ENCODE measurements at places on chromosomes 13 and 19.
A peak's percentile ranks its signal among the peaks of the same experiment; 100 is the strongest.

DNA sequence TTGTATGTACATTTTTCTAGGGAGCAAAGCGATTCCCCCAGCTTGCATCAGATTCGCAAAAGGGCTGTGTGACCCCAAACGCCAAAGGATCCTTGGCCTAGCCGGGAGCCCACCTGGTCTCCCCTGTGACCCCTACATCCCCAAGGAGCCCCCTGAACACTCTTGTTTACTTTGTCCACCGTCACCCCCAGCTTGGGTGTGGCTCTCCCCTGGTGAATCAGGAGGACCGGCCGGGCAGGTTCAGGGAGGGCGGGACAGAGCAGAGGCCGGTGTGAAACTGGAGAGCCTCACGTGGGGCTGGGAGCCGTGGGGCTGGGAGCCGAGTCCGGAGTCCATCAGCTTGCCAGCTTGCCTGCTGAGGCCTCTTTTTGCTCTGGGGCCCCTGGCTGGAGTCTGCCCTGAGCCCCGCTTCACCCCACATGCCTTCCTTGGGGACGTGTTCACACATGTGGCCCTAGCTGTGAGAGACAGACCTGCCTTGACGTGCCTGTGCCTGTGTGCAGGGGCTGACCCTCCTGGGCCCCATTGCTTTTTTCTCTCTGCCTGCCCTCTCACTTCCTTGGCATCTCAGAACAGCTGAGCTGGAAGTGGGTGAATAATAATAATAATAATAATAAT lies 2.0 kb downstream of the ITPKC start:
- no peak for DNase-seq

DNA sequence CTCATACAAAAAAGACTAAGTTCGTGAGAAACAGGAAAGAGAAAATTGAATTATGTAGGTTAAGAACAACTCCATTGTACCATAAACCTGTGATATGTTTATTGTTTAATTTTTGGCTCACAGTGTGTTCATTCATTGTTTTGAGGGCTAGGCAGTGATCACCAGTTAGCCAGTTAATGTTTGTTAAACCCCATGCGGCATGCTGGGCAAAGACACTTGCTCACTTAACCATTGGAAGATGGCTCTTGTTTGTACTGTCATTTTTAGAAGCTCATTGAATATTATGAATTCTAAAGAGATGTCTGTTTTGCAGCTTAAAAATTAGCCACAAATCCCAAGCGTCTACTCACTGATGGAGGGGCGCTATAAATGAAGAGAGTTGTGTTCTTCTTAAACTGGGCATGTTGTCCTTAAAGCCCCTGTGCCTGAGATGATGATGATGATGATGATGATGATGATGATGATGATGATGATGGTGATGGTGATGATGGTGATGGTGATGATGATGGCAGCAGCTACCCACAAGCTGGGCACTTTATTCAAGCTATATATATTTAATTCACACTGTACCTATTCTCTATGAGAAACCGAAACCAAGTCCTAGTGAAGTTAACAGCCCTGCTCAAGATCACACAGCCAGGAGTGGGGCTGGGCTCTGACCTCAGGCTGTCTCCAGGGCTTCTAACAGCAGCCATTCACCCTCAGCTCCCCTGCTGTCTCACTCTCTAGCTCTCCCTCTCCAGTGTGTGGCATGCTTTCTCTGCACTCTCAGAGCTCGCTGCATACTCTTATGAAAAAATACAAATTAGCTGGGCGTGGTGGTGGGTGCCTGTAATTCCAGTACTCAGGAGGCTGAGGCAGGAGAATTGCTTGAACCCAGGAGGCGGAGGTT lies 169.1 kb downstream of the SHISA2 start:
- DNase-seq, result no peak

- DNase-seq, result no peak
Observed at GRCh38 chr19:46000491-46001246, 5.4 kb downstream of the CCDC61 start.

- no peak for DNase-seq
Observed at GRCh38 chr19:46634656-46635218, 1.3 kb downstream of the GNG8 start.

DNA sequence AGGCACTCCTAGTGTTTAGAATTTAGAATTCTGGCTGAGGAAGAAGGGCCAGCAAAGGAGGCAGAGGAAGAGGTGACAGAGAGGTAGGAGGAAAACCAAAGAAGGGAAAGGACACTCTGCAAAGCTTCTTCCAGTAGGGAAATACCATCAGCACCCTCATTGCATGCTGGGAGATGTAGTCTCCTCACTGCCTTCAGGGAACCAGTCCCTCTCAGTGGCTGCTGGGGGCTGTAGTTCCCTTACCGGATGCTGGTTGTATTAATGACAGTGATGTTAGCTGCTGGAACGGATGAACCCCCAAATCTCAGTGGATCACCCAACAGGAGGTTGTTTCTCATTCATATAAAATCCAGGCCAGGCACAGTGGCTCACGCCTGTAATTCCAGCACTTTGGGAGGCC lies 10.1 kb downstream of the GRIN2D start:
- DNase-seq, result peak; percentile 61

GRCh38 chr13:38216181-38216580 lies 133.5 kb upstream of the UFM1 start:
- DNase-seq, result no peak

DNA sequence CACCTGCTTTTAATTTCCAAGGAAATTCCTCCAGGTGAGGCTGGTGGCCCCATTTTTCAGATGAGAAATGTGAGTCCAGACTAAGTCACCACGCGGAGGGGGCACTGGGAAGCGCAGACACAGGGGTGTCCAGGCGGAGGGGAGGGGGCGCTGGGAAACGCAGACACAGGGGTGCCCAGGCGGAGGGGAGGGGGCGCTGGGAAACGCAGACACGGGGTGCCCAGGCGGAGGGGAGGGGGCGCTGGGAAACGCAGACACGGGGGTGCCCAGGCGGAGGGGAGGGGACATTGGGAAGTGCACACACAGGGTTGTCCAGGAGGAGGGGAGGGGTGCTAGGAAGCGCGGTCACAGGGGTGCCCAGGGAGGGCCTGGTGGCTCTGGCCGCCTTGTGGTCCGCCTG lies 3.5 kb downstream of the GRK1 start:
- no peak for DNase-seq

- DNase-seq, result no peak
Observed at GRCh38 chr19:45468159-45468651, 409 bp downstream of the FOSB start.

DNA sequence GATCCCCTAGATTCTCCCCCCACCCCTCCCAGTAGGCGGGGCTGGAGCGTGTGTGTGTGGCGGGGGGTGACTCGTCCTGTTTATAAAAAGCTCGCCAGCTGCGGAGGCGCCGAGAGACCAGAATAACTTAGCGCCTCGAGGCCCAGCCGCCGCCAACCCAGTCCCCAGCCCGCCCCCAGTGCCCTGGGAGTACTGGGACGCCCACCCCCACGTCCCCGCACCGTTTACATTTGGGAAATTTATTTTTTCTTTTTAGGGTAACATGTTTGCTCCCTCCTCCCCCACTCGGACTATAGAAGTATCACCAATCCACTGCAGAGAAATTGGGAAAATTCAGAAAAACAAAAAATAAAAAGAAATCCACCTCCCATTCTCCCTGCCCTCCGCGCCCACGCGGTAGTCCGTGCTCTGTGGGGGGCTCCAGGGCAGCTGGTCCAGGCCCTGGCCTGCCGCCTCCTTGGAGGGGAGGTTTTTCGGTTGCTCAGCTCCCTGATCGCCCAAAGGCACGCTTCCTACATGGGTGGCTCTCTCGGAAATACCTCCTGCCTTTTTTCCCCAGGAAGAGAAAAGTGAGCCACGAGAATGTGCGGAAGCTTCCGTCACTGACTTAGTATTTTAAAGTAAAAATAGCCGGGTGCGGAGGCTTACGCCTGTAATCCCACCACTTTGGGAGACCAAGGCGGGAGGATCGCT lies 1.5 kb upstream of the RAB3A start:
- peak; percentile 80 for DNase-seq

DNA sequence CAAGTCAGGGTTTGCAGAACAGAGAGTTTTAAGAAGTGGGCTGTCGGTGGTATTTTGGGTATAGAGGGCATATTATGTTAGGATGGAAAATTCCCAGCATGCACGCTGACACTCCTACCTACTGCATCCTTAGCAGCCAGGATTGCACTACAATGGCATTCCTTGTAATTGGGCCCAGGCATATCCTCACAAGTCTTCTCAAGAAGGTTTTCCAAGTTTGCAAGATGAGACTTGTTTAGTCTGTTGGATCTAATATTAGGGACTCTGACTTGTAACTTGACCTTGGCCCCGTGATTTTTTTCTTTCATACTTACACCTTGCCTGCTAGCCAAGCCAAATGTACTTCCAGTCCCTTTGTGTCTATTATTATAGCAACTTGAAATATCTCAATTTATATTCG lies 335.7 kb upstream of the HTR2A start:
- no peak for DNase-seq

DNA sequence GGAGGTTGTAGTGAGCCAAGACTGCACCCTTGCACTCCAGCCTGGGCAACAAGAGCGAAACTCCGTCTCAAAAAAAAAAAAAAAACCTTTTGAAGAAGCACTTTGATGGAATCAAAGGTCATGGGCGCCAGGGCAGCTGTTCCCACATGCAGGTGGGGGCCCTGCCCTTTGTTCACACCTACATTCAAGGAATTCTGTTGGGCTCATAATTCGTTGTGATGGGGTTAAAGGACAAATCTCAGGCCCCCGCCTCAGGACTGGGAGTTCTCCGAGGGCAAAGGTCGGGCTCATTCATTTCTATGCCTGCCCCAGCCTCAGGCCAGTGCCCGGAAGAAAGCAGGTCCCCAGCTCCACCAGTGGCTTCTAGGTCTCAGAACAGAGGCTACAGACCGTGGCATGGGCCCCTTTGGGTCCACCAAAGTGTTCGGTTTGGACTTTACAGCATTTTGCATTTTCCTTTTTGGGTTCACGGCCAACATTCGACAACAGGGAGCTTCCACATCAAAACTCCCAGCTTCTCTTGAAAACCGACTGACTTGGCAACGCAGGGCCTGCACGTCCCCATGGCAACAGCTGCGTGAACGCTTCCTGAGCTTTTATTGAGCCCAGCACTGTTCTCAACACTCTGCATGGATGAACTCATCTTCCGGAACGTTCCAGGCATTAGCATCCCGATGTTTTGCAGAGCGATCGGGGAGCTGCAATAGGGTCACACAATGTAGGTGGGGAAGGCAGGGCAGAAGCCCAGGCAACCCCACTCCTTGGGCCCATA lies 10.1 kb upstream of the GTF2F1 start:
- peak; percentile 71 for DNase-seq

GRCh38 chr19:29535984-29536508 lies 10.3 kb downstream of the VSTM2B start:
- no peak for DNase-seq

DNA sequence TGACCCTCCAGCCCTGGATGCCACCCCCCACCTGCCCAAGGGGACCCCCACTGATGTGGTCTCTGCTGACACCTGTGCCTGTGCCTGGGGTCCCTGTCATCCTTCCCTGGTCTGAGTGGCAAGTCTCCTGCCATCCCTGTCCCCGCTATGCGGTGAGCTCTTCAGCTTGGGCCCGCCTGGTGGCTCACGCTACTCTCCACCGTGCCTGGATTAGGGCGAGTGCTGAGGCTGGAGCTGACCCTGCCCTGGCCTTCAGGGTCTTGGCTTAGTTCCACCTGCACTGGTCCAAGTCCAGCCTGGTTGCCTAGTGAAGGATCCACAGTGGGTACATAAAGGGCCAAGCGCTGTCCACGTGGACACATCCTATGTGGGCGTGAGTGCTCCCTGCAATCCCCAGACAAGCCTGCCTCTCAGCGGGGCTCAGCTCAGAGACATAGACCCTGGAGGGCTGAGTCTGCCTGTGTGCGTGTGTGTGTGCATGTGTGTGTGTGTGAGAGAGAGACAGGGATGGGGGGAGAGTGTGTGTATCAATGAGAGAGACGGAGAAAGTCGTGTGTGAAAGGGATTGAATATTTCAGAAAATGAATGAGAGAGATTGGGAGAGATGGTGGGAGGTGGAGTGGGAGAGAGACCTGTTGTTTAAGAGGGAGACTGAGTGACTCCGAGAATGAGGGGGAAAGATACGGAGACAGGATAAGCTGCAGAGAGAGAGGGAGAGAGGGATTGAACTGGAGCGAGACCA lies 22.1 kb downstream of the WTIP start:
- no peak for DNase-seq

- no peak for DNase-seq
Observed at GRCh38 chr13:73970421-73971055, 163.7 kb downstream of the KLF12 start.

DNA sequence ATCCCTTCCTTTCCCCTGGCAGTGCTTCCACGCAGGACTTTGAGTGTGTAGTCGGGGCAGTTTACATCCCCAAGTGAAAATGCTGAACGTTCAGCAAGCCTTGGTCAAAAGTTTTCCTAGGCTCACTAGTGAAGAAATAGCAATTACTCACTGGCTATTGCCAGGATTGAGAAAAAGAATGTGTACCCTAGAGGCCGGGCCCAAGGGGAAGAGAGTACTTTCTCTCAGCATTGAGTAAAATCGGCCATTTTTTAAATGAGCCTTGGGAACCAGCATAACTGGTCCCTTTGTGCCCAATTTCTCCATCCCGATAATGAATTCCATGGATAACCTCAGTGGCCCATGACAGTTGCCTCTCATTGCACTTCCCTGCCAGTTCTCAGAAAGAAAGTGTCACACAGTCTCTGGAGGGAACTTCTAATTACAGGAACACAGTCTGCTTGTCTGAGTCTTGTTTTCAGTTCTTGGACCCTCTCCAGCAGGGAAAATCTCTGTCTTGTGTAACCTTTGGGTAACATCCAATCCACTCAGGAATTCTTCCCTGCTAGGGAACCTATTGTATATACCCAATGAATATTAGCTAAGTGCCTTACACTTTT lies 7.3 kb upstream of the OR7D2 start:
- DNase-seq, result no peak

GRCh38 chr13:103539265-103539664 lies 473.0 kb upstream of the SLC10A2 start:
- no peak for DNase-seq

- peak; percentile 11 for DNase-seq
Observed at GRCh38 chr13:47252627-47253026, 355.8 kb upstream of the HTR2A start.

DNA sequence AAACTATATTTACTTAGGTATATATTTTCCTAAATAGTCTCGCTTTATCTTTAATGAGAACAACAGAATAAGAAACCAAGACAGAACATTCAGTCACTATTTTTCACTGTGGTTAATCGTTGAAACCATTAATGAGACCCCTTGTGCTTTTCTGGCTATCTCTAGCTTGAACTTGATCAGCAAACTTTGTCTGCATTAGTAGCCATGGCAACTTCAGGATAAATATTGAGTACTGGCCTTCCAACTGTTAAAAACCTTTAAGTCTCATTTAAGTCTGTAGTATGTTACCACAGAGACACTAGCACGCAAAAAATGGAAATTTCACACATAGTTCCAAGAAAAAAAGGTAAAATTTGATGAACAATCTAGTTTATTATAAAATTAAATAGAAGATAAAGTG lies 946.0 kb downstream of the SLITRK5 start:
- DNase-seq, result no peak

DNA sequence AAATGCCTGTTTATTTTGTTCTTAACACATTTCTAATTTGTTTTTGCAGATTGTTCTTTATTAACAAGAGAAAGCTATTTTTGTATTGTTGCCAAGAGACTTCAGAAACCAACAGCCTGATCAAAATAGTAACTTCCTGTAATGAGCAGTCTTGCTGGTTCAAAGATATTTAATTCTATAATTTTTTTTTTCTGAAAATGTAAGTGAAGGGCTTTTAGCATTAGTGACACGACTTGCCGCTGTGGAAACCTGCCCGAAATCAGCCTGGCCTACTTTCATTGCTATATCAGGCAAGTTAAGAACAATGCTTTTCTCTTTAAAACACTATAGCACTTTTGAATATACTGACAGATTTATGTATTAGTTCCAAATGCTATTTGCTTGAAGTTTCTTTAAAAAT lies 374.3 kb downstream of the EFNB2 start:
- DNase-seq, result no peak

Measured in fibroblast of skin of right quadriceps (primary cell).